ENCODE measurements at places on chromosomes 6 and 20.
A peak's percentile ranks its signal among the peaks of the same experiment; 100 is the strongest.

GRCh38 chr6:163739966-163740365, 325.4 kb downstream of the QKI start:
- no peak for DNase-seq

GRCh38 chr20:13639150-13639497, 392 bp upstream of the TASP1 start:
- DNase-seq: no peak

DNA sequence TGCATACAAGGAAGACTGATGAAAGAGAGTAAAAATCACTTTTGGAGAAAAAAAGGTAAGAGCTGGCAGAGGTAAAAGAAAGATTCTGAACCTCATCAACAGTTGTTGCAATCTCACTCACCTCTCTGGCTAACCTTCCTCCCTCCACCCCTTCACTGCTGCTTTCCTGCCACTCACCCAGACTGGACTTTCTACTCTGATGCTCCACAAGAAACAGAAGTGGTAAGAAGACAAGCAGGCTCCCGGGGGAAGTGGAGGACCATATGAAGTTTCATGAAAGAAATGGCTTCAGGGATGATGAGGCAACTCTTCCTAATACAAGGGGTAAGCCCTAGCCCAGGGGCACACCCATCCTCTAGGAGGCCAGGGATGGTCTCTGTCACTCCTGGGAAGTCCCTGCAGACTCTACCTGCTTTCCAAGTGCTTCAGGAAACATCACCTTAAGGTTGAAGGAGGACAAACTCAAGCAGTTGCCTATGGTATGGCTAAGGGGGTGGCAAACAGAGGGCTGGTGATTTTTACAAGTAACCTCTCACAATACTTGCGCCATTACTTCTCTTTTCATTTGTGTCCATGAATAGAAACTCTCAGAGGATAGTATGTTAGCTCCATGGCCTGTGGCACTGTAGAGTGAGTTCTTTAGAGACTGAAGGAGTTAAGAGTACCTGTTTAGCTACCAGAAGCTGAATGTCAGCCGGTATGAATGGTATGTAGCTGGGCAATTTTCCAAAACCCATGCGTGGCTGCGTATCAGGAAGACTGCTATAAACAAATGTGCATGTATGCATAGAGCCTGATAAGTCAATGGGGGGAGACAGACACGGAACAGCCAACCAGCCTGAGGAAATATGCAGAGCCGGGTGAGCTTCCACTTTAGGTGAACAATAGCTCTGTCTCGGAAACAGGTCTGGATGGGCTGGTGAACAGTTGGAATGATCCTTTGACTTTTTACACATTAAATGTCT, 112.0 kb downstream of the BACH2 start:
- no peak for DNase-seq

DNA sequence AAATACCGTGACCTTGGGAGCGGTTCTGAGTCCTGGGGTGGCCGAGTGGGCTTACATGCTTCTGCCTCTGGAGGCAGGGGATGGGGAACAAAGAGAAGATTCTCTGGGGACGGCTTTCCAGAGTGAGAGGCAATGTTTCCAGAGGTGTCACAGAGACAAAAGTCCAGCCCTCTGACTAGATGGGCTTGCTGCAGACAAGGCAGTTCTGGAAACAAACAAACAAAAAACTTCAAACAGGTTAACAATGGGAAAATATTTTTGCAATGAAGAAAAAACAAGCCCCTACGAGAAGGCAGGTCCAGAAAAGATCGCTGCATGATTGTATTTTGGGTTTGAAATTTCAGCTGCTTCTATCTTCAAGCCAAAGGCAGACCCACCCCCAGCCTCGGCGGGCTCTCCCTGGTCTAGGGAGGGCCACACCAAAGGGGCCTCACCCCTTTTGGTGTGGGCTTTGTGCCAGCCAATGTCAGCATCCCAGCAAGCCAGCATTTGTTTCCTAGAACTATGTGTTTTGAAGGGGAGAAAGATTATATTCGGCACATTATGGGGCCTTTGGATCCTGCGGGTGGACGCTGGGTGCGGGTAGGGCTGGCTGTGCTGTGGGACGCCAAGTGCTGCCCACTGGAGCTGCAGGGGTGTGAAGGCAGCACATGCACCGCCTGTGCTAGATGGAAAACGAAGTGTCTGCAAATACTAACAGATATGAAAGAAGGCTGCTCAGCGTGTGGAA, 42.9 kb downstream of the RIOK1 start:
- DNase-seq: no peak

DNA sequence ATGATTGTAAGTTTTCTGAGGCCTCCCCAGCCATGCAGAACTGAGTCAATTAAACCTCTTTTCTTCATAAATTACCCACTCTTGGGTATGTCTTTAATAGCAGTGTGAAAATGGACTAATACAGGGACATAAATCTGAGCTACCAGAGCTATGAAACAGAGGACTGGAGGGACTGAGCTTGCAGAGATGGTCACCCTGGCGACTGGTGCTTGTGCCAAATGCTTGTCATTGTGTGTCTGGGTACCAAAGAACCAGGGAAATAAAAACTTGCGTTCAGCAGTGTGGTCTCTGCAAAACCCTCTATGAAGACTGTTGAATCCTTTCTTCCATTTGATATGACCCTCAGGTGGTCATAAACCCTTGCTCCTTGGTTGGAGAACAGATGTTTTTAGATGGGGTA, 105.1 kb upstream of the PRL start:
- DNase-seq: no peak

GRCh38 chr6:25054469-25054868, 118.7 kb upstream of the RIPOR2 start:
- DNase-seq: no peak

- peak; percentile 83 for DNase-seq
Observed at GRCh38 chr20:3781153-3781910, at the start of gene SPEF1. Gene SPEF1, minus strand, starts transcription at chr20:3781448. Its CDS starts 161 bp downstream, at chr20:3781287.

DNA sequence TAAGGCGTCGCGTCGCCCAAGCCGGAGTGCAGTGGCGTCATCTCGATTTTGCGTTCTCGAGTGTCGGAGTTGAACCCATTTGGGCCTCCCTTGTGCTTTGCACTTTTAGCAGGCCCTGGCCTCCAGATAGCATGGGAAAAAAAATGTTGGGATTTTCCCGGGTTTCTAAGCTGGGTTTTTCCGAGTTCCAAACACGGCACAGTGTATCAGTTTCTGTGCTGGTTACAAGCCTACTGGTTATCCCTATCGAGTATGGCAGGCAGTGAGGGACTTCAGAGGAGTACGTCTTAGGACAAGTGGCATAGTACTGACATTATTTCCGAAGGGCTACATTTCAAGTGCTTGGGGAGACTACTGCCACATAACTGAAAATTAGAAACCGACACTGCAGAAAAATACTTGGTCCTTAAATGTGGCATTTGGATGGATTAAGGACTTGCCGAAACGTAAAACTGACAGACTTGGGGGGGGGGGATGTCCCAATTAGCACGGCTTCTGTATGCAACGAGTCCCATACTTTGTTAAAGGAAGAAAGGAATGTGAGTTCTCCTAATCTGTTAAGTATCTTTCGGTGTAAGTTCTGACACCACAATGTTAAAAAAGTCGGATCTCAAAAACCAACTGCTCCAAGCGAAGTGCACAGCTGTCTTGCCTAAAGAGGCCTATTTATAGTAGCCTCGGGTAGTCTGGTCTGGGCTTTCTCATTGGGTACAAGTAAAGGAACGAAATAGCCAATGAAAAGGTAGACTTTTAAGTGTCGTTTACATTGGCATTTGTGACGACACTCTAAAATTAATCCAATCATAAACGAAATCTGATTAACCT, 70.2 kb downstream of the HFE start:
- peak; percentile 76 for DNase-seq

- DNase-seq: no peak
Observed at GRCh38 chr6:40688214-40688761, 101.1 kb upstream of the LRFN2 start.

GRCh38 chr20:62752181-62752670, 43.6 kb downstream of the NTSR1 start:
- no peak for DNase-seq

DNA sequence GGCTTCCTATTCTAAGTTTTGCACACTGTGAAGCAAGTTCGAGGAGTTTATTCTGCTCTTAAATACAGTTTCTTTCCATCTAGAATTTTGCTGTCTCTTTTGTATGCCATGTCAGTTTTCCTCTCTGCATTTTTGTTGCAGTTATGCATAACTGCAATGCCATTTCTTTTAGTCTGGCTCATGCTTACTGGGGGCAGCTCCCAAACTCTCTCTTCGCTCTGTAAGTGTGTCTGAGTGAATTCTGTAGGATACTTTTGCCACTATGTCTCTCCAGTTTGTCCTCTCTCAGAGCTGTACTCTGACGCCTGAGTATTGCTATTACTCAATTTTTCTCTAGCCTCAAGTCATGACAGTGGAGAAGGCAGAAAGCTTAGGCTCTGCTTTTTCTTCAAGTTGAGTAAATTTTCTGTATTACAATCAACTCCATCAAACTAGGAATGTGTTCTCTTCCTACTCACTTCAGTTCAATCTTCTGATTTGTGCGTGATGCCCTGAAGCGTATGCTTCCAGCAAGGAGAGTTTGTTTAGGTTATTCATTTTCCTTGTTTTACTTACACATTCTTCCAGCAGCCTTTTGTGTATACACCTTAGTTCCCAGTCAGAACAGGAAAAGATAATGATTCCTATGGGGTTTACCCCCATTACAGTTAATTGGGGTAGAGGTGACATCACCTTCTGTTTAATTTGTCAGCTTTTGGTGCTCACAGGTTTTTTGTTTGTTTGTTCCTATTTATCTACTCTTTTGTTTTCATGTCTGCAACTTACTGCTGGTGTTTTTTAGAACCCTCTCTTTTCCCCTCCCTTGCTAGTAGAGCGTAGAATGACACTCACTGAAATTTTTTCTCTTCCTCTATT, 430.9 kb downstream of the BCKDHB start:
- no peak for DNase-seq

GRCh38 chr6:53547166-53547810, 2.4 kb upstream of the GCLC start:
- DNase-seq: no peak

DNA sequence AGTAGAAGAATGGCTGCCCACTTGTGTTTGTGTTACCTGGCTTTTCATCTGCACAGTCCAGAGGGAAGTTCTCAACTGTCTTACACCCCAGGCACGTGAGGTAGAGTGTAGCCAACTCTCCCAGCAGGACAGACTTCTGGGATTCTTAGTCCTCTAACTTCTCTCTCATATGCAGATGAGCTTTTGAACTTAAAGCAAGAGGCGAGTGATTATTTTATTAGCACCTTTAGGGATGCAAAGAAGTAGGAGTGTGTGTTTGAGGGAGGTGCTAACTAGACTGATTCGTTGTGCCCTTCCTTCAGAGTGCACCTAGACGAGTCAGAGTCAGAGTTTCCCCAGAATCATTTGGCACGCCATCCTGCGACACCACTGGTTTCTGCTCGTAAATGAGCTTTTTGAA, 10.8 kb downstream of the CDYL start:
- DNase-seq: no peak

DNA sequence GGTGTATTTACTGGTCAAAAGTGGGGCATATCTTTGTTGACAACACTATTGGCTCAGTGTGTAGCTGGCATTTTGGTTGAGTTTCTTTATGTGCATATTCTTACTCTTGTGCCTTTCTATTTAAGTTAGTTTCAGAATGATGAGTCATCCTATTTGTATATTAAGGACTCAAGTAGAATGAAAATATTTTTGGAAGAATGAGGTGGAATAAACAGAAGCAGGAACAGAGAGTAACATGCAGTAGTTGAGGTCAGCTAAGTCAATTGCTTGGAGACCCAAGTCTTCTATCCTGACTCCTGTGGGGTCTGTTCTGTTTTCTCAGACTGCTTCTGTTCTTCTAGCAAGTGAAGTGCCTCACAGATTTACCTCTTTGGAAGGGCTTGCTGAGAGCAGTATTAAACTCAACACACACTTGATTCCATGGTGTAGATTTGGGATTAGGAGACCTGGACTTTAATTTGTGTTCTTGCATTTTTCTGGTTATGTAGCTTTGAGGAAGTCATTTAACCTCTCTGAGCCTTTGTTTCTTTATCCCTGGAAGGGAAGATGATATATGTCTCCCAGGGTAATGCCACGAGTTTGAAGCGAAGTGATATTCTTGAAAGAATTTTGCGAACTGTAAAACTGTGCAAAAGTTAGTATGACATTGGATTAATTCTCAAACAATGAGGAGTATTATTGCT, 324.3 kb downstream of the QKI start:
- no peak for DNase-seq

- DNase-seq: no peak
Observed at GRCh38 chr6:43865932-43866645, 96.1 kb downstream of the VEGFA start.

GRCh38 chr6:37781788-37782187, 37.7 kb upstream of the ZFAND3 start:
- no peak for DNase-seq

GRCh38 chr6:112253841-112254816, at the start of gene LAMA4:
Gene LAMA4, minus strand, starts transcription at chr6:112254567. Its CDS starts 417 bp downstream, at chr6:112254150.
- peak; percentile 72 for DNase-seq

GRCh38 chr6:56787209-56787608, 144.5 kb upstream of the DST start:
- no peak for DNase-seq

DNA sequence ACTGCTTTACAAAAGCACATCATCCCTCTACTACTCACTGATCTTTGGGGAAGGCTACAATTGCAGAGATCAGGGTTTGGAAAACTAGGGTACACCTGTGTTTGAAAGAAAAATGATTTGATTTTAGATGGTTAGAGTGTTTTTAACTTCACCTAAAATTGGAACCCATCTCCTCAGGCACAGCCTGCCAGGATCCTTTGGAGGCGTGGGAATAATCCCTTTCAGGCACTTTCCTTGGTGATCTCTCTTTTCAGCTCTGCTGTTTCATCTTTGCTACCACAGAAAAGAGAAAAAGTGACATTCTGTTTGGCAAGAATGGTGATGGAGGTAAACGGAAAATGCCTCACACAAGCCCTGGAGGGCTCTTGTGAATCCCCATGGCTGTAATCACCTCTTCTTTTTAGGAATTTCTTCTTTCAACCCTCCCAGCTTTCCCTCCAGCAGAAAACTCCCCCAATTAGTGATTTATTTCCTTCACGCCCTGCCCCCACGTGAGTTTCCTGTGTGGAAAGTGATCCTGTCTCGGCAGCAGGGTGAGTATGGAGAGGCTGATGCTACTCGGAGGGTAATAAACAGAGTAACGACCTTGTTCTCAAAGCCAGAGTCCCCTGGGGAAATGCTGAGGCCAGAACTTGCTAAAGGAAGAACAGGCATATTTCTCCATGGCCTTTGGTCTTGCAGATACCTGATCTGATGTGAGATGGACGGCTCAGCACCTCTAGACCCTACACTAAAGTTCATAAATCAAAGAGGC, 9.2 kb downstream of the KCNG1 start:
- no peak for DNase-seq

GRCh38 chr20:51595058-51595532, 52.6 kb upstream of the NFATC2 start:
- DNase-seq: peak; percentile 94

GRCh38 chr6:93823489-93823888, 404.1 kb upstream of the EPHA7 start:
- DNase-seq: no peak

GRCh38 chr6:2969549-2969948, 1.8 kb downstream of the SERPINB6 start:
- no peak for DNase-seq
